B cell (primary cell): ENCODE measurements at places on chromosomes 7 and 10. TPM values are rescaled to one million over a fixed set of nuclear protein-coding genes. Genes with fewer than 3 reads are reported as not detected.
A peak's percentile ranks its signal among the peaks of the same experiment; 100 is the strongest.

The FLNC gene
- not detected in 2 replicates for total RNA-seq

DNA sequence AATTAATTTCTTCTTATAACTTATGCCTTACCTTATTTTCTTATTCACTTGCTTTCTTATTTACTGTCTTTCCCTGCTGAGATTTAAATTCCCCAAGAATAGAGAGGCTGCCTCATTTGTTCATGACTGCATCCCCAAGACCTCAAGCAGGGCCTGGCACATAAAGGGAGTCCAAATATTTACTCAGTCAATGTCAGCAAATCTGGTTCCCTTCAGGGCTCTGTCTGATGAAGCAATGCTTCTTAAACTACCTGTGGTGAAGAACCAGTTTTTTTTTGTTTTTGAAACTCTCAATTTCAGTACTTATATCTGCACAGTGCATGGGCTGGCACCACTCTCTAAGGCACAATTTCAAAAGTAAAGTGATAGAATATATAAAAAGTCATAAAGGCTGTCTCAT, 4.7 kb downstream of the ZNF239 start:
- H3K36me3 ChIP-seq: peaks cover 7% of the 10 kb centered on the region
- no peak for DNase-seq
- H3K4me1 ChIP-seq: peaks cover 15% of the 10 kb centered on the region
- H3K4me3 ChIP-seq: no peak overlapping the region

DNA sequence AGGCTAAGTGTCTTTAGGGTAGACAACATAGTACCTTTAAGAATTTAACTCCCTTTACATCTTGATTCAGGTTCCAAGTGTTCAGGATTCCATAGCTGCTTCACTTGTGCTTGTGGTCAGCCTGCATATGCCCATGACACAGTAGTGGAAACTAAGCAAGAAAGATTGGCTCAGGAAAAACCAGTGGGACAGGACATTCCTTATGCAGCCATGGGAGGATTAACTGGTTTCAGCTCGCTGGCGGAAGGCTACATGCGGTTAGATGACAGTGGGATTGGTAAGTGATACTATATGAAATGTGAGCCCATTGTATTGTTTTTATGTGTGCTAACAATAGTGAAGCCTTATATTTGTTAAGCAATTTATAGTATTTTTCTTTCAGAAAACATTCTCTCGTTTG, 11.3 kb downstream of the FAM221A start:
- DNase-seq: no peak
- no peak overlapping the region for H3K27ac ChIP-seq
- no peak overlapping the region for H3K4me3 ChIP-seq
- H3K36me3 ChIP-seq: peaks cover 5% of the 10 kb centered on the region
- no peaks in the 10 kb centered on the region for H3K4me1 ChIP-seq

DNA sequence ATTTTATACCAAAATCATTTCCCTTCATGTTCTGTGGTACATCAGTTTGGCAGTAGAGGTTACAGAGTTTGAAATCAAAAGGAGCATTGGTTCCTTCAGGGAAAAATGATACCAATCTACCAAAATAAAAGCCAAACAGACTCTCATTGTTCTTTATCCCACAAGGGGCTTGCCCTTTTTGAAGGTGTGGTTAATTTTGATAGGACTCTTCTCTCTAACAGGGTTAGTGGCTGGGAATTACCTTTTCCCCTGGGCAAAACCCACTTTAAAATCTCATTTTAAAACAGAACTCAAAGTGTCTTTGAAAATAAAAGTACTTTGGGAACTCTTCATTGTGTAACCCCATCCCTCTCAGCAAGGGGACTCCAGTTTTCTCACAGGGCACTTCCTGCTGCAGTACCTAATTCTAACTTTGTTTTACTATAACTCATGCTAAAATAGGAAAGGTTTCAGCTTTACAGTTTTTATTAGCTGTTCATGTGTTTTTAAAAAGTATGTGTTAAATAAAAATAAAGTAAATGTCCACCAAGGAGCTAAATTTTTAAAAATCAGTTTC, 30.6 kb downstream of the SMNDC1 start:
- no peak overlapping the region for H3K4me3 ChIP-seq
- H3K4me1 ChIP-seq: peaks cover 23% of the 10 kb centered on the region
- H3K36me3 ChIP-seq: no peaks in the 10 kb centered on the region
- H3K27me3 ChIP-seq: no peaks in the 10 kb centered on the region

DNA sequence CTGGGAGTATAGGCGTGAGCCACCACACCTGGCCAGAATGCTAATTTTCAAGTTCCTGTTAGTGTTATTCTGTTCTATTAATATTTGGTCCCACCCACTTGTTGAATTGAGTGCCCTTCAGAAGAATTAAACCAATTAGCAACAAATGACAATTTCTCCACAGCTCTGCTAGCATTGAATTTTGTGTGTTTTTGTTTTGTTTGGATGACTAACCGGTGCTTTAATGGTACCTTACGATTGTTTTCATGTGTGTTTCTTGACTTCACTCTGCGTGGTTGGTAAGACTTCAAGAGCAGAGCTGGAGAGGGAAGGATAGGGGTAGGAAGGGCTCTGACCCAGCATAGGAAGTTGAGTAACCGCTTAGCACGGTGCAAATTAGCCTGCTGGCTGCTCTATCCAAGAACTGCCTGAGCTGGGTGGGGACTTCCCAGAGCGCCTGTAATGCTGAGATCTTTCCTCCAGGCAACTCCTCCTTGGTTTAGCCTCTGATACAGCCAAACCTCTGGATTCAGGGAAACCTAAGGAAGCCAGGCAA, 4.6 kb downstream of the ARPC1B start:
- H3K27me3 ChIP-seq: no peaks in the 10 kb centered on the region
- DNase-seq: peak; percentile 70
- peaks cover 87% of the 10 kb centered on the region for H3K4me1 ChIP-seq
- H3K4me3 ChIP-seq: peak overlapping the region; percentile 54

DNA sequence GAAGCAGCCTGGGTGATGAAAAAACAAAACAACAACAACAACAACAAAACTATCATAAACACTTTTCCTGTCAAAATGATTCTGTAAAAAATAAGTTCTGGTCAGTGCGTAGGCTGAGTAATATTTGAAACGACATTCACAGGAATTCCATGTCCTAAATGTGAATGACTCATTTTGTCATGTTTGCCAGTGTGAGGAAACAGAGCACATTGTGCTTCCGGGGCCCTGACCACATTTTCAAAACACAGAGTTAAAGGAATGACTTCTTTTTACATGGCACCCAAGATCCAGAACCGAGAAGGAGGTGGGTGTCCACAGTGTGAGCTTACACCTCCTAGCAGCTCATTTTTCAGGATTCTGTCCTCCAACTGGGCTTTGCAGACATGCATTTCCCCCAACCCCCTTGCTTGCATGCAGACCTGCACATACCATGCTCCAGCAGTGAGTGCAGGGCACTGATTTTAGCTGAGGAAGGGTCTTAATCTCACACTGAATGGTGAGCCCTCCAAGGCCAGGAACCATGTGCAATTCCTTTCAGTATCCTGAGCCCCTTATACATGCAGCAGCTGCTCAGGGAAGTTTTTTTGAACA, 3.0 kb downstream of the CLRN3 start:
- H3K27me3 ChIP-seq: no peaks in the 10 kb centered on the region
- H3K4me1 ChIP-seq: no peaks in the 10 kb centered on the region
- H3K27ac ChIP-seq: no peak overlapping the region
- H3K4me3 ChIP-seq: no peak overlapping the region

- H3K4me1 ChIP-seq: no peaks in the 10 kb centered on the region
- no peak overlapping the region for H3K27ac ChIP-seq
- no peaks in the 10 kb centered on the region for H3K36me3 ChIP-seq
- H3K4me3 ChIP-seq: no peak overlapping the region
Observed at GRCh38 chr7:135825406-135825805, 76.8 kb upstream of the FAM180A start.

DNA sequence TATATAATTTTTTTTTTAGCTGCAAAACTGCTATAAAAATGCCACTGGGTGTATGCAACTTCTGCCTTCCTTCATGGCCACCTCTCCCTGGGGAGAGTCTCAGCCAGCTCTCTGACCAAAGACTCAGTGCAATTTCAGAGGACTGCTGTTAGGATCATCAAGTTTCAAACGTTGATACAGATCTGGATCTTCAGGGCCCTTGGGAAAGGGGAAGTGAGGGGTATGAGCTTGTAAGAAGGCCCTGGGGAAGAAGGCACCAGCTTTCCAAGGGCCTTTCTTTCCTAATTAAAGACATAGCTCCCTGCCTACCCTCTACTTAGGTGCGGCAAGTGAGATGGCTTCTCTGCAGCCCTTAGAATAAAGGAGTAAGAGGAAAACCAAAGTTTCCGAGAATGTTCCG, 130.4 kb downstream of the CUL2 start:
- no peak overlapping the region for H3K27ac ChIP-seq
- DNase-seq: no peak
- H3K4me1 ChIP-seq: no peaks in the 10 kb centered on the region
- no peaks in the 10 kb centered on the region for H3K36me3 ChIP-seq
- no peak overlapping the region for H3K4me3 ChIP-seq
- H3K27me3 ChIP-seq: no peaks in the 10 kb centered on the region
